ENCODE measurements at places on chromosomes 13 and 19. TPM values are rescaled to one million over a fixed set of nuclear protein-coding genes. Genes with fewer than 3 reads are reported as not detected.

GRCh38 chr13:49071341-49071937 lies 95.7 kb downstream of the FNDC3A start:
- no peak for ATAC-seq

- no peak for ATAC-seq
Observed at GRCh38 chr19:31141301-31141700, 207.9 kb downstream of the TSHZ3 start.

DNA sequence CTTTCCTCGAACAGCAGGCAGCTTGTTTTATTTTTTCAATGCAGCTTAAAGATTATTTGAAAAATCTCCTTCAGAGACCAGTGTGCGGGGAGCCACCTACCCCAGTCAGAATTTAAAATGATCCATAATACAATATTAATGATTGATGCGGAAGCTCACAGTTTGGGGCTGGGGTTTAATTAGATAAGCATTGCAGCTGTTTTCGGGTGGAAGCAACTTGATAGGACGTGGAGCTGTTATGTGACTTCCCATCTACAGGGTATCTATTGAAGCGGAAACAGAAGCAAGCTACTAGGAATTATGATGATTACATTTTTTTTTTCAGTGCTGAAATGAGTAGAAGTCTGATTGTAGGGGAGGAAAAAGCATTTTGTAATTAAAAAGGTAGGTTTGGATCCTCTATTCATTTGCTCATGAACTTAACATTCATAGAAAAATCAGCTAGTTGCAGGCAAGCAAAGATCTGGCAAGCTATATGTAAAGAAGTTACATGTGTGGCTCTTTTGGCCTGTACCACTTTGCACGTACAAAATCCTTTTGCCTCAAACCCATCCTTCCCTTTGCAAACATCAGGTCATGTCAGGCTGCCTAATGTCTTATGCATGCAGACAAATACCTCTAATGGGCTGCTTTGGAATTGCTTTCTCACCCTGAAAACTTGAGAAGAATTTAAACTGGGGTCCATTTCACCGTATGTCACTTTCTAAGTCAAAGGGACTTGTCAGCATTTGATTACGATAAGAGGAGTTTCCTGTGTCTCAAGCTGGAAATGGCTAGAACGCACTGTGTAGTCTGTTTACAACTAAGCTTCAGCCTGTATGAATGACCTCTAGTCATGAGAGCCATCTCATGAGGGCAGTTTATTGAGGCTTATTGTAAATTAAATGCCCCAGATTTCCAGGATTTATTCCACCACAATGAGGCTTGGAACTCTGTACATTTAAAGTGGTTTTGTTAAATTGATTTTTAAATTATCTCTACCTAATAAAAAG lies 267.1 kb upstream of the TMTC4 start:
- no peak for ATAC-seq

DNA sequence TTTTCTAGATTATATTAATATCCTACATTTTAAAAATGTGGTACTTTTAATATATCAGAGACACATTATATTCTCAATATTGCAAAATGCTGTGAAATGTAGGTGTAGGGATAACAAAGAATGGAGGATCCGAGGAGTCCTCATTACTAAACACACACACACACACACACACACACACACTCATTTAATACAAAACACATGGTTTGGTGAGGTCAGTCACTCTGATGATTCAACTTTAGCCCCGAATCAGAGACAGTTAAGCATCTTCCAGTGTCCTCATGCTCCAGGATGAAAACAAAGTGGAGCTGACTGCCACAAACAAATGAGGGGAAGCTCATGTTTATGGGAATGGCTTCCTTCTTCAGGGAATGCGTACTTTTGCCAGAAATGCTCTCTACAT lies 147.5 kb downstream of the CYSLTR2 start:
- ATAC-seq: no peak

The FFAR1 gene
- not detected for total RNA-seq

The CTXN1 gene
- total RNA-seq: 22.4 TPM

The PTH2 gene
- total RNA-seq: not detected
